ENCODE measurements at places on chromosomes 5 and 9. TPM values are rescaled to one million over a fixed set of nuclear protein-coding genes. Genes with fewer than 3 reads are reported as not detected.

The FSD1L gene
- 6.2 TPM for total RNA-seq

The MVB12B gene
- total RNA-seq = 2.1 TPM

The SLC36A3 gene
- total RNA-seq = not detected

The MAN1B1 gene
- 57.0 TPM for total RNA-seq

The SERINC5 gene
- total RNA-seq = 6.5 TPM
